ENCODE measurements at places on chromosomes 2 and 18.

DNA sequence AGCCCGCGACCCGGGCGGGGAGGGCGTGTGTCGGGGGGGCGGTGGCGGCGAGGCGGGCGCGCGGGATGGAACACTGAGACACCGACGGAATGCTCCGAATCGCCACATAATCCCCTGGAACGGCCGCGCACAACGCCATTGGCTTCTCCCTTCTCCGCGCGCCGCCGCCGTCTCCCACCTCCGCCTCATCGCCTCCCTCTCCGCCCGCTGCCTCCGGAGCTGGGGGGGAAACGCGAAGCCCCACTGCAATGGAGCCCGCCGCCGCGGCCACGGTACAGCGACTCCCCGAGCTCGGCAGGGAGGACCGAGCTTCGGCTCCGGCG, at the start of gene PHLPP1:
PHLPP1 (plus strand) TSS at position 106 of the 323 bp plus-strand sequence; CDS start at position 249, 143 bp downstream.
- no peak for DNase-seq

GRCh38 chr2:128765811-128766210, 447.1 kb upstream of the HS6ST1 start:
- DNase-seq = no peak

GRCh38 chr2:35871672-35872071, 483.9 kb upstream of the CRIM1 start:
- peak; percentile 29 for DNase-seq

DNA sequence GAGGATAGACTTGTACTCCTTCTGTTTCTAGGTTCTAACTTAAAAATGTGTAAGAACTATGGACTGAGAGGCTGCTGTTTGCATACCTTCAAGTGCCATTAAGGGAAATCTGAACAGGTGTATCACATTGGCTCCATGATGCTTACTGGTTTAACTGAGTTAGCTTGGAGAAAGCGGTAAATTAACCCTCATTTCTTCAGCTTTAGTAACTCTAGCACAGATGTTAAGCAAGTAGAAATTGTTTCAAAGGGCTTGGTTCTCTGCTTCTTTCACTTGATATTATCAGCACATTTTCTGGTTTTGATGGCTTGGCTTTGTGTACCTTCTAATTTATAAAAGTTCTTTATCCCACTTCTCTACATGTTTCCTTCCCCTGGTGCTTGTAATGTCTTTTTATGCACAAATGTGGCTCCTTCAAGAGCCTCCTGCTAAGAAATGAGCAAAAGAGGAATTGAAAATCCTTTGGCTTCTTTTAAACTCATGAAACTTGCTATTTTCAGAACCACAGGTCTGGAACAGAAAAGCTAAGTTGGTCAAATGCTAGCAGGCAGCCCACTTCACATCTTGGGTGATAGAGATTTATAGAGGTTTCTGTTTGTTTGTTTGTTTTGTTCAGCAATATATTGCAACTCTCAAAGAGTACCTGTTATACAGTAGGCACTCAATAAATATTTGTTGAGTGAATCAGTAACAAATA, 249.9 kb upstream of the THUMPD2 start:
- no peak for DNase-seq

GRCh38 chr18:13559754-13560153, 166.6 kb downstream of the FAM210A start:
- no peak for DNase-seq

DNA sequence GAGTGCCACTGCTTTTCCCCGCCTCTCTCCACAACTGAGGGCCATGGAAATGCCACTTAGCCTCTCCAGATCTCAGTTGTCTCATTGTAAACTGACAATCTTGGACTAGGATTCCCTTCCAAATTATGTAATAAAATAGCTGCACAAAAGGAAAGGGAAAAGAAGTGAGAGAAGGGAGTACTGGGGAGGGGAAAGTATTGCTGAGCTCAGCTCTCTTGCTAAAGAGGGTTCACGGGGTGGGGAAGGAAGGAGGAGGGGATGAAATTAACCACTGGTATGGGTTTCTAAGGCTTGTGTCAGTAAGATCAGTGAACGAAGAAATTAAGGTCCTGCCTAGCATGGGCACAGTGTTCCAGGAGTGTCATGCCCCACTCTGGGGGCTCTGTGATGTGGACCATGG, 417.3 kb downstream of the TGIF1 start:
- DNase-seq = no peak

DNA sequence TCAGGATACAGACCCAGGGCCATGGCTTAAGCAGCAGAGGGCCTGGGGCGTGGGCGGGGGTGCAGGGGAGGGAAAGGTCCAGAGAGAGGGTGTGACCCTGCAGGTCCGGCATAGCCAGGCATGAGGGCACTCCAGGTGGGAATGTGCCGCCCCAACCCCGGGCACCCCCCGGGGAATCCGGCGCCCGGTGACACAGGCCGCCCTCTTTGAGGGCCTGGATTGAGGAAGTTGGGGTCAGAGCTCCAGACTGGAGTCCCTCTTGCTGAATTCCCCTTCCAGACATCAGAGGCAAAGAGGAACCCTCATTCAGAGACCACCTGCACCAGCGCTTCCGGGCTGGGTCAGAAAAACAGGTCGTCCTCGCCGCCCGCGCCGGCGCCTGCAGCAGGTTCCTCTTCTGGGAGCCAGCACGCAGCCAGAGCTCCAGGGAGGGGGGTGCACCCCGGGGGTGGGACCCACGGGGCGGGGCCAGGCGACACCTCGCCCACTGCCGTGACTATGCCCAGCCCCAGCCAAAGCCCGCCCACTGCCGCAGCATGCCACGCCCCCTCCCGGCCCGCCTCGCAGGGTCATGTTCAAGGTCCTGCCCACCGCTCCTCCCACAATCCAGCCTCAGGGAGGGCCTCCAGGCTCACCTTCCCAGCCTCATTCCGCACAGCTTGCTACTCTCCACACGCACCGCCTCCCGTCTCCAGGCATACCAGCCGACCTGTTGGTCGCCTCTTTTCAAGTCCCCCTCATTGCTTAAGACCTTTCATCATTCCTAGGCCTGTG, 98.3 kb upstream of the ID2 start:
- DNase-seq = peak; percentile 42

- no peak for DNase-seq
These were observed 90.8 kb downstream of the PTPRM start for GRCh38 chr18:7657937-7658336.

GRCh38 chr2:216119146-216119545, 10.0 kb downstream of the XRCC5 start:
- no peak for DNase-seq

DNA sequence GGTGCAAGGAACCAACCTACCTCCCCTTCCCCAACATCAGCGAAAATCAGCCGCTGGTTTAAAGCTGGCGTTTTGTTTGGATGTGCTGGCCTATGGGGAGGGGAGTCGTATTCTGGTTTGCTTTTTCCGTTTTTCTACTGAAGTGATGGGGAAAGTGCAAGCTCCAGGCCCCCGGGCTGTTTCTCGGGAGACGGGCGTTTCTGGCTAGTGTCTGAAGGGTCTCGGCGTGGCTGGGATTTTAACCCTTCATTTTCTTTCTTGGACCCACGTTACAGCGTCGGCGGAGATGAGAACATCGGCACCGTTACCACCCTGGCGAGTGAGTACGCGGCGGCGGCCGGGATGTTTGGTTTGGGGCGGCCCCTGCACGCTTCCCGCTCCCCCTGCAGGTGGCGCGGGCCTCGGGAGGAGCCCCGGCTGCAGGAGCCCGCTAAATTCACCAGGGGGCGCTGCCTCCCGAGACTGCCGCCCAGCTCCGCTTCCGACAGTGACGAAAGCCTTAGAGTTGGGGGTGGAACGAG, 70.7 kb downstream of the PLB1 start:
- peak; percentile 92 for DNase-seq

GRCh38 chr2:217743407-217743806, 259.4 kb downstream of the TNS1 start:
- DNase-seq = no peak

- no peak for DNase-seq
These were observed 522.3 kb upstream of the MYT1L start for GRCh38 chr2:2853346-2853745.

Measured in A549 (cell line).